ENCODE measurements at places on chromosomes 4 and X.

DNA sequence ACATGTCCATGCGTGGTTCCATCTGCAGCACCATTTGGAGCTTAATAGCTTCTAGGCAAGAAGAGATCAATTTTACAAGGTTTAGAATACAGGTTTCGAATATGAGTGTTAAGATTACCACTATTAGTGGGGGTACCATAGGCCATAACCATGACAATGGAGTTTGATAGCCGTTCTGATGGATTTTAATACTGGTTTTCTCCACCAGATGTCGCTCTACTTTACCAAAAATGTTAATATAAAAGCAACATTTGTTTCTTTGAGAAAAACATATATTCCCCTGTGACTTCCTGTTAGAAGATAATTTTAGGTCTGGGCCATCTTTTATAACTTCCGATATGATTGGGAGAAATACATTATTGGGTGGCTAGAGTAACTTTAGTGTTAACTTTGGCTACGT, 499.7 kb upstream of the POU3F4 start:
- no peak for DNase-seq

- DNase-seq = no peak
These were observed 222.1 kb downstream of the PCDH18 start for GRCh38 chr4:137310166-137310565.

DNA sequence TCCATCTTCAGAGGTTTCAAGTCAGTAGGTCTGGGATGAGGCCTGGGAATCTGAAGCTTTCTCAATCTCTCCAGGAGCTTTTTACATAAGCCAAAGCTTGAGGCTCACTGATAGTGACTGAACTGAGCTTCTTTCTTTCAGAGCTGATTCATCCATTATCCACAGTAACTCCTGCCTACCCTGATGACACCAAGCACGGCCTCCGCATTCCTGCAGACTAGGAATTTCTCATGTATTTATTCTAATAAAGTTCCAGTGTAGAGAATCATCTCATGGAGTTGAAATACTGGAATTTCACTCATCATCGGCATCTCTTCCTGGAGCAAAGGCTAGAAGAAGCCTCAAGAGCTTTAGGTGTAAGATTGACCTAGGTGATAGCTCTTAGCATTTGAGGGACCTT, 12.1 kb upstream of the DCTD start:
- no peak for DNase-seq

- DNase-seq = no peak
These were observed 42.9 kb downstream of the DDX60L start for GRCh38 chr4:168437192-168437943.

GRCh38 chrX:13570261-13570605, 832 bp downstream of the EGFL6 start:
- no peak for DNase-seq

DNA sequence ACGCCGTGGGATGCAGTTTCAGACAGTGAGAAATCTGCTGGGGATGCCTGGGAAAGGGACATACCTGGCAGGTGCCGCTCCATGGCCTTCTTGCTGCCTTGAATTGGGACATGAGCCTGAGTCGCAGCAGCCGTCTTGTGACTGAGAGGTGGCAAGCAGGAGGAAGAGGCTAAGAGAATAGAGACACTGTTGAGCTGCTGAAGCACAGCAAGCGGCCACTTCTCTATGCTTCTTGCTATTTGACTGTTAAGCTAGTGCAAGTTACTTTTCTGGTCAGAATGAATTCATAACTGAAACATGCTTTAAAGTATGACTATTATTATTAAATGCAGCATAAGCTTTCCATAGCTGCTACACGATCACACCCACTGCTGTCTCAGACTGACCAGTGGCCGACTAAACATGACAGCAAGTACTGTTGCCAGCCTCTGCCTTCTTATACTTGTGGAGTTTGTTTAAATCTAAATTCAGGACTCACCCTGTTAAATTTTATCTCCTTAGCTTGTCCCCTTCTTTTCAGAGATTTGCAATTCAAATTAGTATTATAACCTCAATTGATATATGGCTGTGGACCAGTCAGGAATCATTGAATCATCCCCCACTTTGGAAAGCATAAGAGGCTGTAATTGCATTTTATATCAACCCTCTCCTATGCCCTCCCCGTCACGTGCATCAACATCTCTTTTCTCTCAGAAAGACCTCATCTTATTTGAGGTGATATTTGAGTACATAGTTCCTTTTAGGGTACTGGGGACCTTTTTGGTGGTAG, 24.8 kb upstream of the ACSL1 start:
- DNase-seq = no peak

GRCh38 chr4:3328814-3329663, 36.2 kb downstream of the RGS12 start:
- no peak for DNase-seq

DNA sequence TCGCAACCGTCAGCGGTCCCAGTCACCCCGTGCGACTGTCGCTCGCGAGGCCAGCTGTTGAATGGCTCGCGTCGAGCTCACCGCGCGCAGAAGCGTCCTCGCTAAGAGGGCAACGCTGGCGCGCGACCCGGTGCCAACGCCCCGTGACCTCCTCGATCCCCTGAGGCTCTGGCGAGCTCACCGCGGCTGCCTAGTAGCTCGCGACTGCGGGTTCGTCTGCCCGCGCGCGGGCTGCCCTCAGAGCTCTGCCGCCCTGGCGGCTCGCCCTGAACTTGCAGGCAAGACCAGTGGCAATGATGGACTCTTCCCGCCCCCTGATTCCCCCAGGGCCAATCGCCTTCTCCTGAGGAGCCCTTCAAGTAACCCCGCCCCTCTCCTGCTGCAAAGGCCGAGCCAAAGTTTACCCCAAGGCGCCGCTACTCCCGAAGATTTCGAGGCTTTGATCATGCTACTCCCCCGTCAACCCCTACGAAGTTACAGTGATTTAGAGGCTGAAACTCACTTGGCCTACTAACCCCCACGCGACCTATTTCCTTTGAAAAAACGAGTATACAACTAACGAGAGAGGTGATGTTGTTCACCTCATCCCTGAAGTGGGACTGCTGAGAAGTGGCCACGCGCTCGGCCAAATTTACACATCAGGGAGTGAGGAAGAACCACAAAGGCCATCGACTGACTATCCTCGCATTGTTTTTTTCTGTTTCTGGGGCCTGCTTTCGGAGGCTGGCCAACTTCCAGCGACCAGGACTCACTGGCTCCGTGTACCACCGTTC, 37.5 kb downstream of the PGRMC1 start:
- DNase-seq = no peak

DNA sequence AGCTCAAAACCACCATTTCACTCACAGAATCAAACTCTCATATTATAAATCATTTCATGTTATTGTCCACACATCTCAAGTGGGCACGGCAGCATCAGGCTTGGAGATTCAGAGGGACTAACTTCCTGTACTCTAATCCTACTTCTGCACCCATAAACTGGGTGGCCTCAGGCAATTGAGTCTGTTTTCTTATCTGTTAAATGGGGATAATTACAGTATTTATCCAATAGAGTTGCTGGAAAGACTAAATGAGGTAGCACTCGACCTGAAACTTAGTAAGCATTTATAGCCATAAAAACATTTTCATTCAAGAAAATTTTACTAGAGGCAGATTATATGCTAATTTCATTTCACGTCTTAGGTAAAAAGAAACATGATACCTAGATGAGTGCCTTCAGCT, 13.0 kb downstream of the TBC1D1 start:
- no peak for DNase-seq

GRCh38 chrX:81377329-81377728, 175.4 kb downstream of the SH3BGRL start:
- DNase-seq = no peak

DNA sequence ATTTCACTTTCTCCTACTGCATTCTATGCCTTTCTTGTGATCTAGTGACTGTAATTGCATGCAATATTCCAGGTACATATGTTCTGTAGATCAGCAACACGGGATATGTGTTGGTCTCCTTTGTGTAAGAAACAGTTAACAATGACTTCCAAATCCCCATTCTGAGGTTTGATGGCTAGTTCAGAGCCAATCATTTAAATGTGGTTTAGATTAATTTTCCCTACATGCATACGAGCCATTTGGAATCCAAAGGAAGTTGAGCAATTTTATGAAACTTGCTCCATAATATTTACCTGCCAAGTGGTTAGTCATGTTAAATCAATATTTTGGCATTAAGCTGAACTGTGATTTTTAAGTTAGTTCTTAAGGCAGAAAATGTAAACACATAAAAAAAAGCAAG, 172.8 kb upstream of the DCAF12L2 start:
- no peak for DNase-seq

DNA sequence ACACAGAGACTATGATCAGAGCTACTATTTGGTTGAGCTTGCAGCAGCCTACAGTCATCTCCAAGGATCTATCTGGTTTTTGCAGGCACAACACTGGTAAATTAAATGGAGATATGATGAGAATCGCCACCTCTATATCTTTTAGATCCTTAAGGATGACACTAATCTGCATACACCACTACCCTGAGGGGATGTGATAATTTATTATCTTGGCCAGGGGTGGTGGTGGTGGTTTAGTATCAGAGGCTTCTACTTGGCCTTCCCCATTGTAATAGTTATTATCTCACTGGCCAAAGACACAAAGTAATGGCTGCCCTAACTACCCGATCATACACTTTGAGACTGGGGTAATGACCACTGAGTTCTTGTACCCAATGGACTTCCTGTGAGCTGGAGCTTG, 21.2 kb downstream of the CCDC160 start:
- no peak for DNase-seq

DNA sequence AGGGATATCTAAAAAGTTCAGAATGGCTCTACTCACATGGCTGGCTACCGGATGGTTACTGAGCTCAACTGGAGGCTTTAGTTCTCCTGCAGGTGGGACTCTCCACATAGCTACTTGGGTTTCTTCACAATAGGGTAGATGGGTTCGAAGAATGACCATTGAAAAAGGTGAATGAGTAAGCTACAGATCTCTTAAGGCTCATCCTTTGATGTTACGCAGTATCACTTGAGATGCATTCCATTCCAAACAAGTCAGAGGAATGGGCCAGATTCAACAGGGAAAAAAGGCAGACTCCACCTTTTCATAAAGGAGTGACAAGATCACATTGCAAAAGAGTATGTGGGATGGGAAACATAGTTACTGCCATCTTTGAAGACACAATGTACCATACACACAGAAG, 52.6 kb downstream of the DDX53 start:
- DNase-seq = no peak

DNA sequence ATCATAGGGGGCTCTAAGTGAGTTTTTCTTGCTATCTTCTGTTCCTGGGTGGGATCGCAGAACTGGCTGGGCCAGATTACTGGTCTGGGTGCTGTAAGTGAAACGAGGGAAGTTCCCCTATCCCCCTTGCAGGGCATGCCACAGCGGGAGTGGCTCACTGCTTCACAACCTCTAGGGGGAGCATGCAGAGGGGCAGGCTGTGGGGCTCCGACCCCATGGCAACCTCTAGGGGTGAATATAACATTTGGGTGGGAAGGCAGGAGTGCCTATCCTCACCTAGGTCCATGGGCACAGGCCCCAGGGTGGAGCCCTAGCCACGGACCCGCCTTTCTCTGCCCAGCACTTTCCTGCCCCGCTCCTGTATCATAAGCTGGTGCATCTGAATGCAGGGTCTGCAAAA, 1.7 kb upstream of the RRAGB start:
- no peak for DNase-seq

DNA sequence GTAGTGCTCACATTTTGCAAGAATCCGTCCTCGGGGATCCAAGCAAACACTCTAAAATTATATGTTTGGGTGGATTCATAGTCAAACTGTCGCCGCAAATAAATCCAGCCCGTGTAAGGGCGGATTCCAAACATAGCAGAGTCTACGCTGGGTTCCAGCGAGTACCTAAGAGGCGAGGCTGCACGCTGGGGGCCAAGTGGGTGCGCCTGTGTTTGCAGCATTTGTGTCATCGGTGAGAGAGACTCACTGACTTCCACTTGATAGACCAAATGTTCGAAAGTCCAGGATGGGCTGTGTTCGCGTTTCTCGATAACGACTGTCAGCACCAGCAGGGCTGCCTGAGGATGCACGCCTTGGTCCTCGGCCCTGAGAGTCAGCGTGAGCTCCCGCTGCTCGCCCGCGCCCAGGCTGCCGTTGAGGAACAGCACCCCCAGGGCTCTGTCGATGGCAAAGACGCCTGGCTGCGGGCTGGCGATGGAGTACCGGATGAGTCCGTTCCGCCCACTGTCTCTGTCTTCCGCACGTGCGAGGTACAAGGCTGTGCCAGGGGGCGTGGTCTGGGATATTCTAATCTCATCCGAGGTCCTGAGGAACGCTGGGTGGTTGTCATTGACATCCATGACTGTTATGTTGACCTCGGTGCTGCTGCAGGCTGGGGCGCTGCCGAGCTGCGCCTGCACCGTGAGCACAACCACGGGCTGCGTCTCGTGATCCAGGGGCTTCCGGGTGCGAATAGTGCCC, 158.7 kb downstream of the DCHS2 start:
- DNase-seq = peak; percentile 10

- no peak for DNase-seq
These were observed 2.9 kb upstream of the NWD2 start for GRCh38 chr4:37241647-37242046.

DNA sequence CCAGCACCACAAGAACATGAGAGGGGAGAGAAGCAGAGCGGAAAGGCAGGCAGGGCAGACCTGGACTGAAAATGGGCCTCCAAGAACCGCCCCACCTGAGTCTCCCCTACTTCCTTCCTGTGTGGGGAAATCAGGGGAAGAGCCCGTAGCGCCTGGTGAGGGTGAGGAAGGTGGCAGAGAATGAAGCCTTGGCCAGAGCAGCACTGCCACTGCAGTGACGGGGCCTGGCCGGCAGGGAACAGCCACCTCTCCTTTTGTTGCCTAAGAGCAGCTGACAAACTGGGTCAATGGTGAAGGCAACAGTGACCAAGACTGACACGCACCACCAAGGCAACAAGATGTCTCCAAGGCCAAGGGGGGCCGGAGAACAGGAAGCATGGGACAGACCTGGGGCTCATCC, 58.4 kb upstream of the CBR4 start:
- DNase-seq = no peak

DNA sequence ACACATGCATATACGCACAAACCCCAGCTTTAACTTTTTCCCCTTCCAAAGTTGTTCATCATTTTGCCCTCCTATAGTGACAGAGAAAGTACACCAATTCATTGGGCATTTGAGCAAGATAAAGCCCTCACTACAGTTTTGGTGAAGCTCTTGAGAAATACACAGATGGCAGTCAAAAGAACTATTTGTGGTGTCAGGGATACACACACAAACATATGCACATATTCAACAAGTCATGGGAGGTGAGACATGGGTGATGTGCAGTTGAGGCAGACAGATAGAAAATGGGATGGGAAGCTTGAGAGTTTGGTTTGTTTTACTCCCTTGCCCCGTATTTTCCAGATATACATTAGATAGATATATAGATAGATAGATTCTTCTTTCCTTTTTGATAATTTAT, 11.8 kb upstream of the SHROOM4 start:
- no peak for DNase-seq

GRCh38 chr4:47551682-47552081, 66.6 kb downstream of the ATP10D start:
- DNase-seq = no peak
